HT1080 (cell line): ENCODE measurements at places on chromosomes 2 and 18.

GRCh38 chr2:20972110-20972509 is 71.8 kb downstream of the APOB start:
- no peak for DNase-seq

- no peak for DNase-seq
These were observed 45.9 kb downstream of the FAM228A start for GRCh38 chr2:24220554-24221291.

DNA sequence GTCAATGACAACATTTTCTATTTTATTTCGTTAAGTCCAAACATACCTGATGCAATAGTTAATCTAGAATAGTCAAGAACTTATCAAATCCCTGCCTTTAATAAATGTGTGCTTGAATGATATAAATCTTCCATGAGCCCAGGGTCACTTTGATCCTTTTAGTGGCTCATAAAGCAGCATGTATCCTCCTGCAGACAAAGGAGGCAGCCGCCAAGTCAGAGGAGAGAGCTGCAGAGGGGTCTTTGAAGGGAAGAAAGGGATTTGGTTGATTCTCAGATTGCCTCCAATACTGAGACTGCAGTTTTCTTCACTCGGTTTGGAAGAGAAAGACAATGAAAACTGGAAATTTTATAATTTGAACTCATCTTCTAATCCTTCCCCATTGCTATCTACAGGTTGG is 378.4 kb upstream of the PIK3C3 start:
- DNase-seq, result no peak

DNA sequence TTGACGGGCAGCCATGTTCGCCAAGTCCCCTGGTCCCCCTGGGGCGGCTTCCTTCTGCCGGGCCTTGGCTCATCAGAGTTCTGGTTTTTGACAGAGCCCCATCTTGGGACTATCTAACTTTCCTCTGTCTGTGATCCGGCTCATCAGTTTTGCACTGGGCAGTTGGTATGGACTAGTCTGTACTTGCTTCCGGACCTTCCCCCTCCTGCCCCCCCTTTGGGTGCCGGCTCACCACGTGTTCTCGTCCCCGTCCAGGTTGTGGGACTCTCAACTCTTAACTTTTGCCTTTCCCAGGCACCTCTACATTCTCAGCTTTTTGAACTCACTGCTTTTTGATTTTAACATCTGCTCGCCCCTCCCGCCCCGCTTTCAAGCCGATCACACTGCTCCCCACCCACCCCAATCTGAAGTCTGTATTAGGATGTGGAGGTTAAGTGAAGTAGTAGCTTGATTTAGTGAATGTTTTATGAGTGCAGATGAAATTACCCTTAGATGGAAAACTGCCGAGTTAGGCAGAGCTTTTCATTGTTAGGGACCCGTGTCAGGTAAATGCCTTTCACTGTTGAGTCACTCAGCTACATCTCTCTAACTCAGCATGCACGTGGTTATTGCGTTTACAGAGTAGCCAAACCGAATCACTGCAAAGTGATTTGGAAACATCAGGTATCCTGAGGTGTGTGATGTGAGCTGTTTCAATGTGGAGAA is 874 bp downstream of the WDR43 start:
- peak; percentile 46 for DNase-seq

GRCh38 chr18:30775629-30776028 is 266.9 kb downstream of the DSC3 start:
- DNase-seq, result no peak

GRCh38 chr2:136284226-136285119 is 166.5 kb upstream of the CXCR4 start:
- DNase-seq, result no peak

GRCh38 chr18:51582551-51582950 is 385.1 kb upstream of the MEX3C start:
- peak; percentile 33 for DNase-seq

- DNase-seq, result no peak
These were observed 439.4 kb downstream of the SPAG16 start for GRCh38 chr2:213723707-213724106.

- DNase-seq, result no peak
These were observed 64.3 kb downstream of the ACKR3 start for GRCh38 chr2:236633775-236634560.

DNA sequence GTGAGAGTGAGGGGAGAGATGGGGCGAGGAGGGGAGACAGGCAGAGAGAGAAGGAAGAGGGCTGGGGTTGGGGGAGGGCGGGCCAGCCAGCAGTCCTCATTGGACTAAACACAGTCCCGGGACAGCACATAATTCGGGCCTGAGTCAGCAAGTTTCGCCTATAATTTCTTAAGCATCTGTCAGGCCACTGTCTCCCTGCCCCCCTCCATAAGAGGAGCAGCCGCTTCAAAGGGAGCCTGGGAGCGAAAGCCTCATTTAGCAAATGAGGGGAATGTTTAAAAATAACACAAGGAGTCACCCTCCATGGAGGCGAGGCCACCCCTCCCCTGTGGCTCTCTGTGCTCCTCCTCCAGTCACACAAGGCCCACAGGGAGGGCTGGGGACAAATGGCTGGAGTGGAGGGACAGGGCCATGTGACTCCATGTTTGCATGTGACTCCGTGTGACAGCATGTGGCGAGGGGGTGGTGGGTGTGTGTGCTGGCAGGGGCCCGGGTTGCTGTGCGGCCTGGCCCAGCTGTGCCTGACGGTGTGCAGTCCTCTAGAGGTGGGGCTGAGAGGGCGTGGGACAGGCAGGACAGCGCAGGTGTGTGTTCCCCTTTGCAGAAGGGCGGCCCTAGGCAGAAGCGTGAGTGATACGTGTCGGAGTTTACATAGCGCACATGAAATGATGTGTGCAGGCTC is 162.4 kb downstream of the CELF4 start:
- DNase-seq, result peak; percentile 67
